ENCODE measurements at places on chromosomes 6 and 20.

DNA sequence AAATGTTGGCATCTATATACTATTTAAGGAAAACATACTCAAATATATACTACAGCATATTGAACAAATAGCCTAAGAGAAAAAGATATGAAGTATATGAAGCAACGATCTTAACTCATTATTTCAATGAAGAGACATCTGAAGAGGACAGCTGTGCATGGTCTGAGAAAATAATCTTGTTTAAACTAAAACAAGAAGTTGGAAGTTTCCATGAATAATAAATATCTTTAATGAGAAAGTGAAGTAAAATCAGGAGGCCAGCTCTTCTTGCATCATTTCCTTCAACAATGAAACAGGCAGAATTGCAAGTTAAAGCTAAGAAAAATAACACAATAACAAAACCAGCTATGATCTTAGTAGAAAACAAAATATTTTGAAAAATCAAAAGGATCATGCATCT lies 1265.4 kb upstream of the MAP3K7 start:
- DNase-seq: no peak

DNA sequence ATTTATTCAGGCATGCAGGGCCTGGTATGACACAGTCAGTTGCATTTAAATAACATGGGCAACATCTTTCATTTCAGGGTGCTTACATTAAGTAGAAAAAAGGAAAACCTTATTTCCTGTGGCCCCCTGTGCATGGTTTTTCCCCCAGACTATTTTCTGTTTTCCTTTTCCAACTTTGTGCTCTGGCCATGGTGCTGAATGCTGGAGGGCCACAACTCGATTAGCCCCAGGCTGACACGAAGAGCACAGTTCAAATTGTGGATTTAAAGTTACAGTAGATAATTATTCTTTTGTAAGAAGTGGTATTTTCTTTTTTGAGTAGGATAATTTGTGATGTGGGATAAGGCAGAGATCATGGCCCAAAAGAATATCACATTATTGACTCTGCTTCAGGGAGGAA lies 332.0 kb downstream of the HAO1 start:
- DNase-seq: no peak

- DNase-seq: no peak
Observed at GRCh38 chr6:78436335-78436734, 431.0 kb upstream of the IRAK1BP1 start.

DNA sequence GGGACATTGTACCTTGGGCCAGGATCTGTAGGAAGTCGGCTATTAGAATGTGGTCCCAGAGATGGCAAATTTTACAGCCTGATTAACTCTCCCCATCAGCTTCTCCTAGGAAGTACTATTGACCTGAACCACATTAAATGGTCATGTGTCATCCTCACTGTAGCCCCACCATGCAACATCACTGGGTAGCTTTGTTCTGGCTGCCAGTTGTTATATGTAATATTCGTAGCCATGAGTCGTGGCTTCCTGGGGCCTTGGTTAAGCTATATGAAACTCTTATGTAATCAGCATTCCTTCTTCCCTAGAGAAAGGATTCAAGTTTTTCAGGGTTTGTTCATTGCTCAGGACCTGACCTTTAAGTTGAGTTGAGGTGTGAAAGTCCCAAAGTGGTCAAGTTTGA lies 125.7 kb downstream of the ANKS1A start:
- no peak for DNase-seq

GRCh38 chr6:166633732-166634535 lies 6.9 kb upstream of the RPS6KA2 start:
- no peak for DNase-seq

- DNase-seq: no peak
Observed at GRCh38 chr6:90226257-90226656, 70.4 kb downstream of the BACH2 start.

DNA sequence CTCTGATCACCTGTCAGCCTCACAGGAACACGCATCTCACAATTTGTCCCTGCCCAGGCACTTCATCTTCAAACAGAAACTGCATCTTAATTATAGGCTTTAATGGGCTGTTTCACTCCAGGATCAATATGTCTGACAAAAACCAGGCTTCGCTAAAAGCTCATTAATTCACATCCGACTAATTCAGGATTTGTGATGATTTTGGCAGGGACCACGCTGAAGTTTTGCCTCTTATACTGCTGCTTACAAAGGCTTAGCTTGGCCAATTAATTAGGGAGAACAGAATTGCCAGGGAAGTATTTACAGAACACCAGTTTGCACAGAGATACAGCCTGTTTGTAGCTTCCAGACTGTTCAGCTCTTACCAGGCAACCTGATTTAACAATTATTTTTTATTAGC lies 541.0 kb upstream of the SPTLC3 start:
- no peak for DNase-seq

GRCh38 chr6:14644381-14644780 lies 526.8 kb downstream of the CD83 start:
- DNase-seq: no peak

GRCh38 chr6:143040018-143040417 lies 20.7 kb upstream of the AIG1 start:
- no peak for DNase-seq

GRCh38 chr20:54909702-54910101 lies 434.3 kb downstream of the DOK5 start:
- DNase-seq: no peak

DNA sequence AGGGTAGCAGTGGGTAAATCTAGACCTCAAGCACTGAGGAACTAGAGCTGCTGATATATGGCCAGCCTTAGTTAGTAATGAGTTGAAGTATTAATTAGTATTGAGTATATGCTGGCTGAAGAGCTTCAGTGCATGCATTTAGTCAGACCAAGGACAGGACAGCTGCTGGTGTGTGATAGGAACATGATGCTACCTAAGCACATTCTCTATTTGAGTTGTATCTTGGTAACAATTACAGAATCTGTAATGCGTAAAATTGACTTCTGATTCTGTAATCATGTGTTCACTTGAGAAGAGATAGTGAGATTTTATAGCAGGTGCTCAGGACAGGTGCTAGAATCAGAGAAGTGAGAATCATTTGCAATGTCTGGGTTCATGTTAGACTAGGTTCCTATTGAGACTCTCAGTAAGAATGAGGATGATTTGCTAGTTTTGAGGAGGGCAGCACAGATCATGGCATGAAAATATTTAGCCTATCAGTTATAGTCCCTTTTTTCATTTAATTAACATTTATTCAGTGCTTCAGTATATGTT lies 369.4 kb upstream of the HS3ST5 start:
- DNase-seq: no peak

DNA sequence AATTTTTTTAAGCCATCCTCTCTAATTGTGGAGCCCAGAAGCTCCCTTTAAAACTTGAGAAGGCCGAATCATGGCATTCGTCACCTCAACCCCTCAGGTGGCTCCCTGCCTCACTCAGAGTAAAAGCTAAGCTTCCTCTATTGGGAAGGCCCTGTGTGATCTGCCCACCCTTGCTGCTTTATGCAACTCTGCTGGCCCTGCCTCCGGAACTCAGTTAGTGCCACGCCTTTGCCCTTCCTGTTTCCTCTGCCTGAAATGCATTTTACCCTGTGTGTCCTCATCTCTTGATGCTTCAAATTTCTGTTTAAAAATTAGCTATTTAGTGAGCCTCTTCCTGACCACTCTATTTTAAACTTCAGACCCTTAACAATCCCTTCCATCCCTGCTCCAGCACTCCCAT lies 5.7 kb downstream of the PACRG start:
- DNase-seq: no peak

- no peak for DNase-seq
Observed at GRCh38 chr6:18246205-18246604, 18.1 kb downstream of the DEK start.

- DNase-seq: no peak
Observed at GRCh38 chr6:153170511-153170910, 39.4 kb upstream of the RGS17 start.

- no peak for DNase-seq
Observed at GRCh38 chr20:13251904-13252297, 30.8 kb downstream of the ISM1 start.

DNA sequence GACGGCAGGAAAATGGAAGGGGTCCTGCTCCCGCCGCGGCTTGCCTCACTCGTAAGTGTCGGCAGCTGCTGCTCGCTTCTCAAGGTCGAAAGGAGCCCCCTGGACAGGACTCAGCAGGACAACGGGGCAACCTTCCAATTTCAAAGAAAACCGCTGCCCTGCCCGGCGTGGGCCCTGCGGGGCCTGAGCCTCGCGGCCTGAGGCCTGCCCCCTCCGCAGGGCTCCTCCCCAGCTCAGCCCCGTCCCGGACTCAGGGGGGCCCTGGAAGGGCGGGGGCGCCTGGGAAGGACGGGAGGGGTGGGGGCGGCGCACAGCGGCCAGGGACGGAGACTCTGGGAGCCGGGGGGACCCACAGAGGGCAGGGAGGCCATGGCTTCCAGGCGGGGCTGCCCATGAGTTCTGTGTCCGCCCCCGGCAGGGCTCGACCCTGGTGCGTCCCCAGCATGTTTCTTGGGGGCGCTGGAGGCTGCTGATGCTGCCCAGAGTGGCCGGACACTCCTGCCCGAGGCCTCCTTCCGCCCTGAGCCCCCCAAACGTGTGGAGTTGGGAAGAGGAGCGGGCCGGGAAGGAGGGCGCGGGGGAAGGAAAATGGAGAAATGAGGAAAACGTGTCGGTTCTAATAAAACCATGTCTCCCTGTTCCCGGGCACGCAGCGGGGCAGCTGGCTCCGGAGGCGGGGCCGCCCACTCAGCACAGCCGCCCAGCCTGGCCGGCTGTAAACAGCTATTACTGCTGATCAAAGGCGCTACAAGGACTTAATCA lies 114.6 kb downstream of the DLL1 start:
- no peak for DNase-seq

- no peak for DNase-seq
Observed at GRCh38 chr20:49993301-49993751, 10.5 kb downstream of the SNAI1 start.

DNA sequence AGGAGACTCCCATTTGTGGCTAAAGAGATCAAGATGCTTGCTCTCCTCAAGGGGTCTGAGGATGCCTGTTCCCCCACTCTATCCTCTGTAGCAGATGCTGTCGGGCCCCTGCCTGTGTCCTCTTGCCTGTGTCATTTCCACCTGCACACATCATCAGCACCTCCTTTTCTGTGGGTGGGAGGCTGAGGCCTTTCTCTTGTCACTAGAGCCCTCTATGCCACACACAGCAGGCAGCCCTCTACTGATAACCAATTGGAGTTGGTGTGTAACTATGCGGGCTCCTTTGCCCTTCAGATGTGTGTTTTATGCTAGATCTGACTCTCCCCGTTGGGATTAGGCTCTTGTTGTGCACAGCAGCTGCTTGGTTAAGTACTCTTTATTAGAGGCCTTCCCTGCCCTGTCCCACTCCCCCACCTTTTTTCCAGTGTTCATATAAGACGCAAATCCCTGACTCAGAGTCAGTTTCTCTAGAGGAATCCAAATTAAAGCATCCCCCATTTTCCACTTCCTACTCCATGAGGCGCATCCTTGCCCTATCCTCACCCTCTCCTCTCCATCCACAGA lies 7.7 kb downstream of the TREML2 start:
- no peak for DNase-seq

DNA sequence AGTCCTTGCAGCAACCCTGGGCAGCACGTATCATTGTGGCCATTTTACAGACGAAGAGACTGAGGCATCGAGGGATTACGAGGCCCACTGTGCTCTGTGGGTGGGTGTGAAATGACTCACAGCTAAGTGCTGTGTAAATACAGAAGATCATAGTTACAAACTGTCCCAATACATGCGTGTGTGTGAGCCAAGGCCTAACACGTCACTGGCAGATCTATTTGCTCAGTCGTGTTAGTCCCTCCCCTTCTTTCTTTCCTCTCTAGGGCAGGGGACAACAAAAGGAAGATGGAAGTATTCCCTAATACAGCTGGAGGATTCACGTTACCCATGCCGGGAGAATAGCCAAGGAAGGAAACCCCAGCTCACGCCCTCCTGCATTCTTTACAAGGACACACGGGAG lies 175.9 kb downstream of the CDC5L start:
- no peak for DNase-seq

DNA sequence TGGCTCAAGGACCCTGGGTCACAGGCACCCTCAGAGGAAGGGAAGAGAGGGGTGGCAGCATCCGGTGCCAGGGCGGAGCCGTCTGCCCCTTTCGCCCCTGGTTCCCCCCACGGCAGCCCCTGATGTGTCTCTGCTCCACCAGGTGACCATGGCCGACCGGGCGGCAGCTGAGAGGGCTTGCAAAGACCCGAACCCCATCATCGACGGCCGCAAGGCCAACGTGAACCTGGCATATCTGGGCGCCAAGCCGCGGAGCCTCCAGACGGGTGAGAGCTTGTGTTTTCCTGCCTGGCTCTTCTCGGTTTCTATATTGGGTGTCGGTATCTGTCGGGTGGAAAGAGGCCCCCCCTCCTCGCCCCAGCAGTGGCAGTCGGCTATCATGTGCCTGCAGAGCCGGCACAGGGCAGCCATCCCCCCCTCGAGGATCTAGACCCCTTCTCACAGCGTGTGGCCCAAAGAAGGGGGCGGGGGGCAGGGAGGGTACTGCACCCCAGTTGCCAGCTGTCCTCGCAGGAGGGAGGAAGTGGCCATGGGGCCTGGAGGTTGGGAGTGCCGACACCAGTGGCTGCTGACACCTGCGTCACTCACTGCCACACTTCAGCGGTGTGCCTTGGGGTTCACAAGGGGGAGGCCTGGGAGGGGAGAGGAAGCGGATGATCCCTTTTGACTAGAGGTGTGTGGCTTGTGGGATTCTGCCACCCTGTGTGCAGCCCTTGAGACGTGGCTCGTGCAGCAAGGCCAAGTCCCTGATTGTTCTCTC lies 1.5 kb downstream of the RBM38 start:
- DNase-seq: peak; percentile 53

GRCh38 chr6:35079311-35080000 lies 61.7 kb downstream of the TCP11 start:
- no peak for DNase-seq

- DNase-seq: no peak
Observed at GRCh38 chr6:105898286-105898685, 187.8 kb upstream of the PRDM1 start.

- no peak for DNase-seq
Observed at GRCh38 chr6:28864326-28864923, 59.4 kb downstream of the TRIM27 start.

GRCh38 chr20:38315290-38315966 lies 11.5 kb downstream of the BPI start:
- no peak for DNase-seq

GRCh38 chr6:157677235-157677634 lies 145.8 kb upstream of the SNX9 start:
- DNase-seq: no peak

GRCh38 chr6:151610326-151610725 lies 116.5 kb downstream of the CCDC170 start:
- DNase-seq: no peak

DNA sequence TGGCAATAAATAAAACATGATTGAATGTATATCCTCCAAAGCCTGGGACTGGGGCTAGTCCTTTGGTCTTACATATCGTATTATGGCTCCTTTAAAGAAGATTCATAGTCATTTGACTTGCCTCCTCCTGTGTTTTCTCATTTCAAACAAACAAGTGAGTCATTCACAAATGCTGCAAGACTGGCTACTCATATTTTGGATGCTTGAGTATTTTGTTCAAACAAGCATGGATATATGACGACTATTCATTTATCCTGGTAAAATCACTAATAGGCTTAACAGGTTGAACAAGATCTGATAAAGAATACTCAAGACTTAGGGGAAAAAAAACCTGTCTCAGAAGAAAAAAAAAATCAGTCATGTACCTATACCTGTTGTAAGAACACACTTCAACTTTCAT lies 111.1 kb upstream of the CCDC28A start:
- DNase-seq: no peak

- no peak for DNase-seq
Observed at GRCh38 chr6:151103266-151103665, 136.5 kb upstream of the AKAP12 start.
